A549 (cell line): ENCODE measurements at places on chromosomes 1 and 21.
A peak's percentile ranks its signal among the peaks of the same experiment; 100 is the strongest.

GRCh38 chr1:63731117-63732043, 42.4 kb upstream of the ROR1 start:
- DNase-seq: peak; percentile 76

- peak; percentile 69 for DNase-seq
Observed at GRCh38 chr1:20151906-20152598, 12.9 kb downstream of the PLA2G2F start.

DNA sequence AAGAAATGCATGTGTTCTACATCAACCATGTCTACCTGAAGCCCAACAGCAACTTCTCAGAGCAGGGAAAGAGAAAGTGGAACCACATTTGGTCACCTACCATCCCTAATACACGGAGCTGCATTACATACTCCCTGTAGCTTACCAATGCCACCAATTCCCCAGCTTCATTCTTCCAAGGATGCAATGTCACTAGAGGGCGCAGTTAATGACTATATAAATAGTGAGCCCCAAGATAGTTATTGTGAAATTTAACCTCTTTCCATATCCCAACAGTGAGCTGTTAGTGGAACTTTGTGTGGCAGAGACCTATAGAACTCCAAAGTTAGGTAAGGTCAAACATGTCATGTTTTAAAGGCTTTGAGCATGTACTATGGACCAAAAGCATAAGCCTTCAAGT, 618.3 kb downstream of the SMYD3 start:
- peak; percentile 10 for DNase-seq

DNA sequence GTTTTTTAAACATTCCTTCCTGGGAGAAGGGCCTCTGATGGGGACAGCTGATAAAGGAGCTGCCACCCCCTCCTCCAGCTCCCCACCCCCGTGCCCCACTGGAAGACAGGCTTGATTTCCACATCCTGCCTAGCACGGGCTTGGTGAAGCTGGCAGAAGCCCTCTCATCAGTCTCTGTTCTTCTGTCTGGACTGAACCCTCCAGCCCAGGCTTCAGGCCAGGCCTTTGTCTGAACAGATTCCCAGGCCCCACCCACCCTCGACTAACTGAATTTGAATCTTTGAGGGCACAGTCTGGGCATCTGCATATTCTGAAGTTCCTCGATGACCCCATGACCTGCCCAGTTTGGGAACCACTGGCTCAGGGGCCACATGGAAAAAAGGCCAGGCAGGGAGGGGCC, 75.3 kb downstream of the CD58 start:
- no peak for DNase-seq

- DNase-seq: no peak
Observed at GRCh38 chr1:10431070-10431730, 967 bp downstream of the CENPS start.

GRCh38 chr1:183023146-183023600, at the start of gene LAMC1:
LAMC1 (plus strand) TSS chr1:183023420; CDS start chr1:183023717, 297 bp downstream.
- DNase-seq: peak; percentile 88

DNA sequence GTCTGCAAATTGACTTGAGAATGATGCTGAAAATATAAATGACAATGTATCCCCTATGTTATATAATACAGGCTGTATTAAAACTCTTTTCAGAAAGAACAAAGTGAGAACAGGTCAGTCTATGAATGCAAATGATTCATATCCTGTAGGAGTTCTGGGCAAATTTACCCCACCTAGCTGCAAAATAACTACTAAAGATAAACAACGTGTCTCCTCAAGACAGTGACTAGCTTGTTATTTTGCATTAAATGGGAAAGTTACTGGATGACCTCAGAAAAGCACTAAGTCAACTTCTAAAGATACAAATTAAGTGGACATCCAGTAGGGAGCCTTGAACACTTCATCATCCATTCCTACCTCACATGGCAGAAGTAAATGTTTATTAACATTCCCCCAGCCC, 11.1 kb downstream of the RNF19B start:
- DNase-seq: no peak

DNA sequence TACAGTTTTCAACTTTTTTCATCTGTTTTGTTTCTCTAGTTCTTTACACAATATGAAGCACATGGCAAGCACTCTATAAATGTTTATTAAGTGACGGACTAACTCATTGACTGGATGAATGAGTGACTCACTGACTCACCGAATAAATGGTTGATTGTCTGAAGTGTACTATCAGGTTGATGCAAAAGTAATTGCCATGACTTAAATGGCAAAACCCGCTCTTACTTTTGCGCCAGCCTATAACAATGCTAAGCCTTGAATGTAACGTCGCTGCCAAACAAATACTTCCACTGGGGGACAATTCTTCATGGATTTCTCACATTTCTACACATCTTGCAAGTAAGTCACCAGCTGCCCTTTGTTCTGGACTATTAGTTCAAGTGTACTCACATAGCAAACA, 109.0 kb upstream of the KCTD3 start:
- no peak for DNase-seq

- no peak for DNase-seq
Observed at GRCh38 chr21:18940791-18941190, 537.2 kb upstream of the TMPRSS15 start.

GRCh38 chr1:70627910-70628309, 216.8 kb downstream of the CTH start:
- peak; percentile 1 for DNase-seq

DNA sequence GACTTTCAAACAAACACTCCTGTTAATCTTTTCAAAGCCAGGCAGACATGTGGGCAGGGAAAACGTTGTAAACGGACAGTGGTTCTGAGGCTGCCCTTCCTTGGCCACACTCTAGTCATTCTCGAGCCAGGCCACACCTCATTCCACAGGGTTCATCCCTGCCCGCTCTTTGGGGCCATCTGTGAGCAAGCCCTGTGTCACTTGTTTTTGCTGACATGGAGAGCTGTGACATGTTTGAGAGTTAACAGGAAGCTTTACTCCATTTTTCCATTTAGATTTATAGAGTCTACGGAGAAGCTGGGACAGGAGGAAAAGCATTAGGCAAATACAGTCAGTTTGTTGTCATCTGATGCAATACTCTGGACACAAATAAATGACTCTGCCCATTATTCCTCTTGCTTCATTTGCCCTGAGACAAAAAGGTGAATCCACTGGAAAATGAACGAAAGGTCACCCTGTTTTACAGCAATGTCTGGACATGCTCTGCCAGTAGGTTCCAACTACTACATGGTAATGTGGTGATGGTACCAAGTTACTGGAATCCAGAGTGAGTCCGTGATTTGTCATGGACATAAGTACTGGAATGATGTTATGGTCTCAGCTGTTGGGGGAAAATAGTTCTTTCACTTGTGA, 126.9 kb downstream of the CLIC6 start:
- DNase-seq: peak; percentile 28

DNA sequence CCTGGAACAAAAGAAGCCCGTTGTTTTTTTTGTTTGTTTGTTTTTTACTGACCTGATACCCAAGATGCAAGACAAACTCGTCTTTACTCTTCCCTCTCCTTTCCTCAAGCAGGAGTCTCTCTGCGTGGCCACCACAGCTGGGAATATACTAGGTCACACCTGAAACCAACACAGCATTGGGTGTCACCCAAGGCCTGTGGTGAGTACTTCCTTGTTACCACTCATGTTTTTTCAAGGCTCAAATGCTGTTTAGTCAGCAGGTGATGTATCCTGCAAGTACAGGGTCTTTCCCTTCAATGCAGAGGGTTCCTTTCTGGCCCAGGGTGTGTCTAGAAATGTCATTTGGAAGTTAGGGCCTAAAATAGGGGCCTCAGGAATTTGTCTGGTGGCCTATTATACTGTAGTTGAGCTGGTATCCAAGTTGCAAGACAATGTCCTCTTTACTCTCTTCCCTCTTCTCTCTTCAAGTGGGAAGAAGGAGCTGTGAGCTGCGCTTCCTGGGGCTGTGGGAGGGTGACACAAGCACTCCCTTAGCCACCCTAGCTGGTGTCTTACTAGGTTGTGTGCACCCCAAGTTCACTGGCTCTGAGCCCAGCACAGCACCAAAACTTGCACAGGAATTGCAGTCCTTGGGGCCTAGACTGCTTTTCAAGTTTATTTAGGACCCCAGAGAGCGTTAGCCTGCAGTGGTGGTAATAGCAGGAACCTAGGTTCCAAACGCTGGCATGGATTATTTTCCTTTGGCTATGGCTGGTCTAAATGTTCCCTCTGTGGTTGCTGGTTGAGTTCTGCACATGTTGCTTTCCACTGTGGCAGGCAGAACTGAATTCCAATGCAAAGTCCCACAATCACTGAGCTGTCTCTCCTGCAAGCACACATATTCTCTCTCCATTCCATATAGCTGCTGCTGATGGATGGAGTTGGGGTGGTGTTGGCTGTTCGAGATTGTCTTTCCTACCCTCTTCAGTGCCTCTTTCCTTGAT, 91.4 kb upstream of the LYPLAL1 start:
- no peak for DNase-seq

GRCh38 chr1:6731905-6732304, 30.3 kb upstream of the DNAJC11 start:
- DNase-seq: no peak

GRCh38 chr1:147760481-147761260, at the start of gene GJA5:
GJA5 (minus strand) TSS chr1:147760602; CDS start chr1:147759238, 1,364 bp downstream.
- DNase-seq: no peak

DNA sequence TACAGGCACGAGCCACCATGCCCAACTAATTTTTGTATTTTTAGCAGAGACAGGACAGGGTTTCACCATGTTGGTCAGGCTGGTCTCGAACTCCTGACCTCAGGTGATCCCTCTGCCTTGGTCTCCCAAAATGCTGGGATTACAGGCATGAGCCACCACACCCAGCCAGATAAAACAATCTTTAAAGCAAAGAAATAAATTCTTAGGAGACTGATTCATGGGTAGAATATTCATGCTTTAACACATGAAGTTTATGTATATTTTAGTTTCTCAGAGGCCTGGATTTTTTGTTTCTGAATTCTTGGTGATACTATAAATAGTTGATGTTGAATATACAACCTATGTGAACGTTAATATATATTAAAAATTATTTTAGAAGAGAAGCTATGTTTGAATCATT, 127.4 kb upstream of the KIAA1614 start:
- no peak for DNase-seq

GRCh38 chr1:41673806-41674205, 189.3 kb upstream of the EDN2 start:
- no peak for DNase-seq

- no peak for DNase-seq
Observed at GRCh38 chr1:145747398-145748247, 28.3 kb downstream of the CD160 start.

DNA sequence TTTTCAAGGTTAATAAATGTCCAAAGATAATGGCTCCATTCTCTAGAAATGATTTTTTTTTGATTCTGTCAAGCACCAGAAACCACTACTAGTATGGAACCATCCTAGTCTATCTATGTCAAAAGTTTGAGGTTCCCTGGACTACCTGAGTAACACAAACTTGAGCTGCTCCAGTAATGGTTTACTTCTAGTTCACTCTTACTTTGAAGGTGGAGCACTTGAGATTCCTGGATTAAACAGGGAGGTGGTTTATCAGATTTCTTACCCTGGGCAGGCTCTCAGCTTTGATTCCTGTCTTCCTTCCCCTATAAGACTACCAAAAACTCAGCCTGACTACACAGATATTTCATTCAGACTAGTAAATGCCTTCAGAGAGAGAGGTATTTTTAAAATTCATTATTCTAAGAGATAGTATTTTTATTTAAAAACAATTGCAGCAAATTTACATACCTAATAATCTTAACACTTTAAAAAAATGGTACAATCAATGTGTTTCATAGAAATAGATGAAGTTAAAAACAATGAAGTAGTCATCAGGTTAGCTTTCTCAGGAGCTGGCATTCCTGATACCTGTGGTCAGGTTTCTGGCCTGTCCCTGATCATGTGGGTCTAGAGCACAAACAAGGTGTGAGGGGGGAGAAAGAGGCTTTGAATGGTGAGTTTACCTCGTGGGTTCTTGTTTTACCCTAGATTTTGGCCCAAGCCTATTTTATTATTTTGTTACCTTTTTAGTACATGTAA, 23.4 kb downstream of the PHC2 start:
- no peak for DNase-seq

- peak; percentile 72 for DNase-seq
Observed at GRCh38 chr1:155324717-155325602, 4.3 kb downstream of the RUSC1 start.

DNA sequence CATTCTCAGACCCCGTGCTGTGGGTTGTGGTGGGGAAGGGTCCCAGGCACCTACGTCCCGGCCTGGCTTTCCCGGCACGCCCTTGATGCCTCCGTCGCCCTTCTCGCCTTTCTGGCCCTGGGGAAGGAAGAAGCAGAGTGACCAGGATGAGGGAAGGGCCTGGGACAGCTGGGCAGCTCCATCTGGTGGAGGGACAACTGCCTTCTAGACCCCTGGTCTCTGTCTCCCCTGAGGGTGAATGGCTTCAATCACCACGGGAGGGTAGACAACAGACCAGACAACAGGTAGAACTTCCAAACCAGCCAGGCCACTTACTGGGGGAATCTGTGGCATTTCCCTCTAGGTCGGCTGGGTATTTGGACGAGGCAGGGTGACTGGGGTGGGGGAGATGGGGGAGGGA, 11.9 kb downstream of the COL16A1 start:
- no peak for DNase-seq

- no peak for DNase-seq
Observed at GRCh38 chr1:2840036-2840809, 38.7 kb upstream of the TTC34 start.

DNA sequence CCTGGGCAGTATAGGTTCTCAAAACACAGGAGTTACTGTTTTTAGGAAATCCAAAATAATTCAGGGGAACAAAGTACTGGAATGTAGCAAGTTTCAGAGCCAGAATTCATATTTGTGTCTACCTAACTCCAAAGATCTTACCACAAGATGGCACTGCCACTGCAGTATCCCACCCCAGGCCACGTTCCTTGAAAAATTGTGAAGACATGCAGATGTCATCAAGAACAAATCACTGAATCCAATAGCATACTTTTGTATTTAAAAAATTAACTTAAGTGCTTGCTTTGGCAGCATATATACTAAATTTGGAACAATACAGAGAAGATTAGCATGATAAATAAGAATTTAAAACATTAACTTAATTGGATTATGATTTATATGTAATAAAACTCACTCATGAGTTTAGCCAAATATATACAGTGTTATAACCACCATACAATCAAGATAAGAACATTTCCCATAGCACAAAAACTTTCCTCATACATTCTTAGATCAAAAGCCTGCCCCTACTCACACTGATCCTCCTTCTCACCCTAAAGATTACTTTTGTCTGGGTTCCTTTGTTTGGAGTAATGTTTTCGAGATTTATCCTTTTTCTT, 209.9 kb downstream of the FAF1 start:
- peak; percentile 35 for DNase-seq

GRCh38 chr21:14863745-14864210, 201.0 kb downstream of the NRIP1 start:
- DNase-seq: no peak

DNA sequence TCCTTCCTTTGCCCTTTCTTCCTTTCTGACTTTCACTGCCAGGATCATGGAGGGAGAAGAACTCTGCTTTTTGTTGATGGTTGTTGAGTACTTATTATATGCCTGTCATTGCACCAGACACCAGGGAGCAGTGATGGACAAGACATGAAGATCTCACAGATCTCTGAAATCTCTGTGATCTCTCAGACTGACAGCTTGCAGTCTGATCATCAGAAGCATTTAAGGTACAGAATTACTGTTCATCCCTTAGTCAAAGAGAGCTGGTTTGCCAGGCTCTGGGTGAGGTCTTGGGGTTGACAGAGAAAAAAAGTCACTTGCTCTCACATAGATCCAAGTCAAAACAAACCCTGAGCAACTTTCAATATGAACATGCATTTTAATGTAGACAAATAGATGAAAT, 299.5 kb upstream of the FMN2 start:
- no peak for DNase-seq

GRCh38 chr1:175742790-175743459, 470 bp downstream of the TNR start:
- DNase-seq: no peak
